ENCODE measurements at places on chromosomes 2 and 18. TPM values are rescaled to one million over a fixed set of nuclear protein-coding genes. Genes with fewer than 3 reads are reported as not detected.

DNA sequence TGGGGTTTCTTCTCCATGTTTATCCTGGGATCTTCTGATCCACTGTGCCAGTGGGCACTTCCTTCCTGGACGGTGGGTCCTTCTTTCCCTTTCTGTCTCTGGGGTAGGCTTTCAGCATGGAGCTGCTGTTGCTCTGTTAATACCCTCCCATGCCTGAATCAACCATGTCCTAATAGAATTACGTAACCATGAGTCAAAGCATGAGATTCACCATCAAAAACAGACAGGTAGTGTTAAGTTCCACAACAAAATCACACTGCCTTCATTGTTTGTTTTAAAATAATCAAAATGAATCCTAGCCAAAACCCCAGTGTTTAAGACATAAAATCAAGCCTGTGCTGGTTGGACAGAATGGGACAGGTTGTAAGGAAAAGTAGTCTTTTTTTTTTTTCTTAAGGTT is 37.5 kb downstream of the GNAL start:
- DNase-seq: no peak

DNA sequence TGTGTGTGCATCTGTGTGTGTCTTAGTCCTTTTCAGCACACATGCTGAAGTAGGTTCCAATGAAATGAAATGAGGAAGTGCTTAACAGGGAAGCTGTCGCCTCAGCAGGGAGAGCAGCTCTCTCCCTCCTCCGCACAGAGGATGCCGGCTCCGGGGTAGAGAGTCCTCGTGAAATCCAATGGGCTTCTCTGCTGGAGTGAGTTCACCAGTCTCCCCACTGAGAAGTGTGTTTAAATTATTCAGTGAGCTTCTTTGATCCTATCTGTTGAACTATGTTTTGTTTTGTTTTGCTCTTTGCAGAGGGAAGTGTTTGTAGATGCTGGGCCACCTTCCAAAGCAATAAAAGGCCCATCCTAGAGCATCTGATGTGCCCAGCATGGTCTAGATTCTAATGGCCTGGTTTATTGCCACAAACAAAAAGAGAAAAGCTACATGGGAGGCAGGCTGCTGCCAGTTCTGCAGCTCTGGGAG is 6.7 kb downstream of the PPP1R7 start:
- no peak for DNase-seq

DNA sequence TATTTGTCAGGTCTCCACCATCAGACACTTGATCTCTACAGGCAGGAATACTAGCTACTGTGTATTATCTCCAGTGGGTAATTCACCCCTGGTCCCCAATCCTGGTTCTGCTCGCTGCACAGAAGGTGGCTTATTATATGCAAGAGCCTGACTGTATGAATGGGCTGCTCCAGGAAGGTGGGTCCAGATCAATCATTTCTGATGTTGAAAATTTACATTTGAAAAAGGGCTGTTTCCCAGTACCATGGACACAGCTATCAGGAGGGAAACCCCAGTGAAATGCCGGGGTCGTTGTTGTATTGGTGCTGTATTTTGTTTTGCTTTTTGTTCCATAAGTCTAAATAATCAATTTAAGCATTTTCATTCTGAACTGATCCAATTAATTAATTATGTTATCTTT is 367.6 kb downstream of the RND3 start:
- no peak for DNase-seq

DNA sequence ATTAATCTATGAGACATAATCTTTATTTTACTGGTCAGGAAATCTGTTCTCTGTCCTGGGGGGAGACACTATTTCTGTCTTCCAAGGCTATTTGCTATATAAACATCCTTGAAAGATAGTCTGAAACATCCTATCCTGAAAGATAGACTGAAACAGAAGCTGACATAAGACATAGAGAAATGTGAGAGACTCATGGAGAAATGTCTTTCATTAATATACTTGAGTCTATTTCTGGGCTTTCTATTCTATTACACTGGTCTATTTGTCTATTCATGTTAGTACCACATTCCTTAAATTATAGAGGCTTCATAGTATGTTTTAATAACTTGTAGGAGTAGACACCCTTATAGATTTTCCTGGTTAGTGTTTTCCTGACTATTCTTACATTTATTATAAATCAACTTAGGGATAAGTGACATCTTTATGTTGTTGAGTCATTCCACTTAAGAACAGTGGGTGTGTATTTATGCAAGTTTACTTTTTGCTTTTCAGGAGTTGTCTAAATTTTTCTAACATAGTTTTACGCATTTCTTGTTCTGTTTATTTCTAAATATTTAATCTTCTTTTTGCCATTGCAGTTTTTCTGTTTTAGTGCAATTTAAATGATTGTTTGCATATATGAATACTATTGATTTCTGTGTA is 244.9 kb upstream of the ZSWIM2 start:
- no peak for DNase-seq

- DNase-seq: no peak
Observed at GRCh38 chr2:128237081-128237534, 81.6 kb downstream of the HS6ST1 start.

- no peak for DNase-seq
Observed at GRCh38 chr2:152167065-152167464, 8.5 kb downstream of the STAM2 start.

DNA sequence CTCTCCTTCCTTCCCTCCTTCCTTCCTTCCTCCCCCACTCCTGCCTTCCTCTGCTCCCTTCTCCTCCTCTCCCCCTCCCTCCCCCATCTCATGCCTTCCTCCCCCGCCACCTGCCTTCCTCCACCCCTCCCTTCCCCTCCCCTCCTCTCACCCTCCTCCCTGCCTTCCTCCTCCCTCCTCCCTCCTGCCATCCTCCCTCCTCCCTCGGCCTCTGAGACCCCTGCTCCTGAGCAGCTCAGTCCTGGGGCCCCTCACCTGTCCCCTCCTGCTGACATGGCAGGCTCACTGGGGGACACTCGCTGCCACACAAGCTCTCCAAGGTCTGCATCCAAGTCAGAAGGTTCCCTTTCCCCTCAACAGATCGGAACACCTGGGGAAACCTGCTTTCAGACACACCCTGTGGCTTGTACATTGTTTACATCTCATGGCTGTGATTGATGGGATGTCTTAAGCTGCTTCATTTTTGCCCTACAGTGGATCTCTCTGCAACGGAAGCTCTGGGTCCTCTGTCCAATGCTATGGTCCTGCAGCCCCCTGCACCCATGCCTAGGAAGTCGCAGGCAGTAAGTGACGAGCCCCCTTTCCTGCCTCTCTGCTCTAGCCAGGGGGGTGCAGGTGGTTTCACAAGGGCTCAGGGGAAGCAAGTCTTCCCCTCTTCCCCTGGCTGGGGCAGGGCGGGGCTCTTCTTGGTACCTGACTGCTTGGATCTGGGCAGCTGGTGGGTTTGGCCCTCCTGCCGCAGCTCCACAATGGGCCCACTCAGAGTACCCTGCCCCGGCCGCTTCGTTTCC is 22.9 kb downstream of the ITGB1BP1 start:
- DNase-seq: no peak

DNA sequence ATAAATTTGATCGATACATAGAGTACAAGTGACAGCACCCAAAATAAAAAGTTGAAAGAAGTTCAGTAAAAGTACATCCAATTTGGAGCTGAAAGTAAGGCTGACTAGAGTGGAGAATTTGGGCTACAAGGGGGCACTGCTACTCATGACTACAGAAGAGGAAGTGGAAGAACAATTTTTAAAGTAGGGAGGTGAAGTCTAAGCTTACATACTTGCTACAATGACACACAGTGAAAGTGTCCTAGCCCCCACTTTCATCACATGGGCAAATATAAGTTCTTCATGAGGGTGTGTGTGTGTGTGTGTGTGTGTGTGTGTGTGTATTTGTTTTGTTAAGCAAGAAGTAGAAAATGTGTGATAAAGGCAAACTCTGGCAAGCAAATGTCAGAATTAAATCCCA is 45.7 kb downstream of the MAP3K2 start:
- no peak for DNase-seq

DNA sequence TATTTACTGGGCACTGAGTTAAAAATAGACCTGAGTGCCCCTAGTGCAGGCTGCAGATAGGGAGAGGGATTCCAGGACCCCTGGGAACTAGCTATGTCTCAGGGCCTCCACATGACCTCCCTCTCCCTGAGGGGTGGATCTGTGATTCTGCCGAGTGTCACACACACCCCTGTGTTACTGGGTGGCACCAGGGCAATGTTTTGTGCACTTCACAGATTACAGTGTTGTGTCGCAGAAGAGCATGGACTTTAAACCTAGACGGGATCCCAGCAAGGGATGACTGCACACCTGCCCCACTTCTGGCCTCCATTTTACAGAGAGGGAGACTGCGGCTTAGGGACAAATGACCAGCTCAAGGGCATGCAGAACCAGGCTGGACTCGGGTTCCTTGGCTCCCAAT is 65.6 kb downstream of the ZFP36L2 start:
- no peak for DNase-seq

DNA sequence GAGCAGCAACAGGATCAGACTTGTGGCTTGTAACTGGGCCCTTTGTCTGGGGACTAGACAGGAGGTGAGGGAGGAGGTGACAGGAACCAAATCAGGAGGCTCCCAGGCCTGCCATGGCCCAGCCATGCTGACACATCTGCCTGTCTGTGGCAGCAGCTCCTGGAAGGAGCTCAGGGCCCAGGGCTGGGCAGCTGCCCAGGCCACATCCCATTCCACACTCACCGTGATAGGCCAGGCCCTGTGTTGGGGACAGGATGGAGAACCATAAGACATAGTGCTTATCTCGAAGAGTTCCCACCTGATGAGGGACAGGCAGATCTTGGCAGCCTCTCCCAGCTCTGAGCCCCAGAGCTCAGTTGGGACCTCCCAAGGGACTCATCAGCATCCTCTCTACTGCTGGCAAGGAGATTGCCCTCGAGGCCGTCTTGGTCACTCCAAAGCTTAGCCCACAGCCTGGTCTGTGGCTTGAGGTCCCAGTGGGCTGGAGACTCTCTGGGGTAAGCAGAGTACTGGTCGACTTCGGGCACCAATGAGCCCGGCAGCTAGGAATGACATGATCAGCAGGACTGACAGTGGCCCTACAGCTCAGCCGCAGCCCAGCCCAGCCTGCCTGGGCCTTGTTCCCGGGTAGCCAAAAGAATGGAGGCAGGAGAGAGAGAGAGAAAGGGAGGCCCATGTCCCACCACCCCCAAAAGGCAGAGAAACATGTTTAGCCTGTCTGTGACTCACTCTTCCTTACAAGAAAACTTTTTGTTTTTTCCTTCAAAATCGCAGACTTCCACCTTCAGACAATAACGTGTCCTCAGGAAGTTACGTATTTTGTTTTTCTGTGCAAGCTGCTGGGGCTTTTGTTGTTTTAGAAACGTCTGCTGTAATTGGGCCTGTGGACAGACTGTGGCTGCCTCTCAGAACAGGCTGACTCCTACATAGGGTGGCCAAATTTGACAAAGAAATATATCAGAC is 82.1 kb downstream of the HS1BP3 start:
- no peak for DNase-seq

- DNase-seq: no peak
Observed at GRCh38 chr2:149365931-149366583, 35.7 kb downstream of the LYPD6 start.

GRCh38 chr18:47174545-47175116 is 1.5 kb downstream of the IER3IP1 start:
- DNase-seq: no peak

- no peak for DNase-seq
Observed at GRCh38 chr2:24231461-24231881, 56.6 kb downstream of the FAM228A start.

DNA sequence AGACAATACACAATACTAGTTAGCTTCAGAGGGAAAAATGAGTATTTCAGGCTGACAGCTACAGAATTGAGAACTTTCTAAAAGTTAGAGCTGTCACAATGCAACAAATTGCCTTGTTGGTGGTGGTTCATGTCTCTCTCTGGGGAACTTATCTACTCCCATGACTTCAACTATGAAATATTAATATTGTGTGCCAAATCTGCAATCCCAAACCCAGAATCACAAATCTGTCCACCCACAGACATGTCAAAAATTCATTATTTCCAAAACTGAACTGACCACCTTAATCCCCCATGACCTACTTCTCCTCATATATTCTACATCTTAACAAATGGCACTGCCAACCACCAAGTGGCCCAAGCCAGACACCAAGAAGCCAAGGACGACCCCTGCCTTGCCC is 143.5 kb downstream of the TCF4 start:
- DNase-seq: no peak

GRCh38 chr2:64866797-64867196 is 122.4 kb upstream of the SLC1A4 start:
- DNase-seq: no peak

DNA sequence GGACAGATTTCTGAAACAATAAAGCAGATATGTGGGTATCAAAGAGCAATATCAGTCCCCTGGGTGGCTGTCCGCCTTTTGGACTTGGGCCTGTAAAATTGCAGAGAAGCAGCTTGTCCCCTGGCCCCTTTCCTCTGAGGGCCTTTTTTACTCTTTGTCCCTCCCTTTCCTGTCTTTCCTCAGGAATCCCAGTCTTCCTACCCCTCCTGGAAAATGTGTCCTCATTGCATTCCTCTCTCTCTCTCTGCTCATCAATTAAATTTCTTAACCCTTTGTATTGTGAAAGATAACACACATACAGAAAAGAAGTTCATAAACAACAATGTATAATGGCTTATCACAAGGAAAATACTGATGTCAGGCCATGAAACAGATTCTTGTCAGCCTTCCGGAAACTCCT is 3.0 kb upstream of the GRB14 start:
- no peak for DNase-seq

DNA sequence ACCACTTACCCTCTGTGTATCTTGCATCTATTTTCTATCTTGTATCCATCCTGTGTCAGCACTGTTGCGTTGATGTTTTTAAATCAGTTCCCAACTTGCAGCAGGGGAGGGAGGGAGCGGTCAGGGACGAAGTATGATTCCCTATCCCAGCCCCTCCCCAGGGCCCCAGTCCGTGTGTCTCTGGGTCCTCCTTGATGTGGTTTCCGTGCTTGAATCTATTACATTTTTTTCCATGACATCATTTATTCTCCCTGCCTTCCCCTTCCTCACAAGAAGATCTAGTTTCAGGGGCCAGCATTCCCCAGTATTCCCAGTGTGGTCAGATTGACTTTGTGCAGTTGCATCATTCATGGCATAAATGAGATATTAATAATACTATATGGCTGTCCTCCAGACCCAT is 479.3 kb downstream of the PTPRM start:
- no peak for DNase-seq

The UGT1A3 gene
- not detected for polyA plus RNA-seq

The PREB gene
- polyA plus RNA-seq: 36.1 TPM

The SLC4A5 gene
- polyA plus RNA-seq: 3.3 TPM

The ADGRF3 gene
- 0.39 TPM for polyA plus RNA-seq

The GALNT13 gene
- polyA plus RNA-seq: 0.58 TPM

The MYOM1 gene
- polyA plus RNA-seq: 616 TPM

The RESP18 gene
- polyA plus RNA-seq: not detected

Measured in muscle of back (tissue), 13 donors.